Fibroblast of lung (primary cell): ENCODE measurements at places on chromosomes 13 and 19. TPM values are rescaled to one million over a fixed set of nuclear protein-coding genes. Genes with fewer than 3 reads are reported as not detected.

GRCh38 chr13:99055281-99055680 lies 77.4 kb upstream of the DOCK9 start:
- no peak overlapping the region for H3K27ac ChIP-seq
- H3K36me3 ChIP-seq: no peaks in the 10 kb centered on the region
- no peaks in the 10 kb centered on the region for H3K27me3 ChIP-seq
- no peak overlapping the region for H3K4me3 ChIP-seq
- peaks cover 2% of the 10 kb centered on the region for H3K4me1 ChIP-seq

DNA sequence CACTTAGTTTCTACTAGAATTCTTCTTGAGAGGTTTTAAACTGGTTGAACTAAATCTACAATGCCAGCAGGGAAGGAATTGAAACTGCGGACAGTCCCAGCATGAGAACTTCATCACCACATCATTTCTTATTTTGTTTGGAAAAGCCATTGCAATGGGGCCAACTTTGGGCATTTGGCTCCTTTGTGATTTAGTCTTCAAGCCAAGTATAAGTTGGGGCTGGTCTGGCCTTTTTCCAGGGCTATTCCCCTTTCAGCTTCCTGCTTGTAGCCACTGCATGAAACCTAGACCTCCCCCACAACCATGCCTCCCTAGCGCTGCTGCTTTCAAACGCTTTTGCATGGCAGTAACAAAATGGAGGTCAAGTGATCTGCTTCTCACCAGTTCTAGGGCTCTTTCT lies 142.3 kb downstream of the RGCC start:
- peak; percentile 59 for DNase-seq
- no peaks in the 10 kb centered on the region for H3K36me3 ChIP-seq
- H3K27me3 ChIP-seq: no peaks in the 10 kb centered on the region
- H3K27ac ChIP-seq: no peak overlapping the region
- peaks cover 7% of the 10 kb centered on the region for H3K4me1 ChIP-seq

GRCh38 chr13:40082639-40083038 lies 427.2 kb downstream of the COG6 start:
- H3K27me3 ChIP-seq: no peaks in the 10 kb centered on the region
- no peaks in the 10 kb centered on the region for H3K4me1 ChIP-seq
- no peak for DNase-seq
- H3K36me3 ChIP-seq: no peaks in the 10 kb centered on the region
- H3K27ac ChIP-seq: no peak overlapping the region
- H3K4me3 ChIP-seq: no peak overlapping the region

Gene GPALPP1
- 22.1 and 37.7 TPM in 2 replicates for total RNA-seq

DNA sequence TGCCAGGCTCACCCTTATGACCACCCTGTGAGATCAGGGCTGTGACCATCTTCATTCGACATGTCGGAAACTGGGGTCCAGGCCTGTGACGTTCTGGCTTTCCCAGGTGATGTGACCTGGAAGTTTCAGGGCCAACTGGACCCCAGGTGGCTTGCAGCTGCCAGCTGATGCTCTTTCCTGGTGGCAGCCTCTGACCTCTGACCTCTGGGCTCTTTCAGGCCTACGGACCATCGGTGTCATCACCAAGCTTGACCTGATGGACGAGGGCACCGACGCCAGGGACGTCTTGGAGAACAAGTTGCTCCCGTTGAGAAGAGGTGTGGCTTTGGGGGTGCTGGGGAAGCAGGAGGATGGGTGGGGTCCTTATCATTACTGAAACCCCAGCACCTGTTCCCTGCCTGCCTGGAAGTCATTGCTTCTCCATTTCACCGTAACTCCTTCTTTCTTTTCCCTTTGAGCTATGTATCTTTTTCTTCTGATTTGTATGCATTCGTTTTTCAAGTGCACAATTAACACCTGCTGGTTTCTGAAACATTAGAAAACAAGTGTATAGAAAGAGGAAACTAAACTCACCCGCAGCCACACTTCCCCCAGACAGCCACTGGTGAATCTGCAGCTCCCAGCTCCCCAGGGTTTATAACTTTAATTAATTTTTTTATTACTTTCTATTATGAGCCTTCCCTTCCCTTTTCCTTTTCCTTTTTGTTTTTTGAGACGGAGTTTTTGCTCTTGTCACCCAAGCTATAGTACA lies 58.9 kb downstream of the TMED1 start:
- H3K4me1 ChIP-seq: peaks cover 3% of the 10 kb centered on the region
- H3K4me3 ChIP-seq: no peak overlapping the region
- peaks cover 13% of the 10 kb centered on the region for H3K36me3 ChIP-seq
- H3K27me3 ChIP-seq: no peaks in the 10 kb centered on the region

- H3K27ac ChIP-seq: peak overlapping the region; percentile 58
- H3K4me1 ChIP-seq: peaks cover 3% of the 10 kb centered on the region
- H3K27me3 ChIP-seq: no peaks in the 10 kb centered on the region
- peak; percentile 88 for DNase-seq
- no peak overlapping the region for H3K4me3 ChIP-seq
Measured at GRCh38 chr19:47210689-47211316, 20.2 kb downstream of the BBC3 start.

DNA sequence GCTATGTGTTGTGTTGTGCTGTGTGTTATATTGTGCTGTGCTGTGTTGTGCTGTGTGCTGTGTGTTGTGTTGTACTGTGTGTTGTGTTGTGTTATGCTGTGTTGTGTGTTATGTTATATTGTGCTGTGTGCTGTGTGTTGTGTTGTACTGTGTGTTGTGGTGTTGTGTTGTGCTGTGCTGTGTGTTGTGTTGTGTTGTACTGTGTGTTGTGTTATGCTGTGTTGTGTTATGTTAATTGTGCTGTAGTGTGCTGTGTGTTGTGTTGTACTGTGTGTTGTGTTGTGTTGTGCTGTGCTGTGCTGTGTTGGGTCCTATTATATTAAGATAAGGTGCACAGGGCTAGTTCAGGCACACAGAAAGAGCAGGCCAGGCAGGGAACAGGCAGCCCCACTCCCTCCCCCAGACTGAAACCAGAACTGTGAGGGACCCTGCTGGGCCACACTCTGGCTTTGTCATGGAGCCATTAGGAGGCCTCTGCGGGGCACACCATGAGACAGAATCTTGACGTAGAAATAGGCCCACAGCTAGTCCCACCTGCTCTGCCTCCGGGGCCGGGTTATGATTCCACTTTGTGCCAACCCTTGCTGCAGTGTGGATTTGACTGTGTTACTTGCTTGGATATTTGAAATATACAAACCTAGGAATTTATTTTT lies 12.1 kb downstream of the SOX1 start:
- peaks cover 3% of the 10 kb centered on the region for H3K27me3 ChIP-seq
- H3K36me3 ChIP-seq: no peaks in the 10 kb centered on the region
- no peak for DNase-seq
- no peak overlapping the region for H3K4me3 ChIP-seq

Gene CBLC
- total RNA-seq: under 0.01 and 0.33 TPM in 2 replicates

DNA sequence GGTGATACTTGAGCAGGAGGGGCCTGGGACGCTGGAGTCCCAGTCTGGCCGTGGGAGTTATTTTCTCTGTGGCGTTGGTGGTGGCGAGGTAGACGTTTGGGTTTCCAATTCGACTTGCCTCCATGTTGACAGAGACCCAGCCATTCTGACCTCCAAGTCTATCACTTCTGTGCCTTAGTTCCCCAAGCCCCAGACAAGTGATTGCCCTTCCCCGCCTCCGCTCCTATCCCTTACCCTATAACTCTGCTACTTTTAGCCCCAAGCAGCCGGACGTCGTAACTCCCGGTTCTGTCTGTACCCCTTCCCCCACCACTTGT lies 549 bp downstream of the TIMM50 start:
- H3K27ac ChIP-seq: peak overlapping the region; percentile 94
- H3K27me3 ChIP-seq: no peaks in the 10 kb centered on the region
- H3K4me3 ChIP-seq: peak overlapping the region; percentile 100
- H3K4me1 ChIP-seq: no peaks in the 10 kb centered on the region
- no peak for DNase-seq

Gene RNASEH2A
- total RNA-seq: 3.1 and 8.9 TPM in 2 replicates

Gene IRGC
- not detected in 2 replicates for total RNA-seq
